Stimulated activated CD4-positive, alpha-beta T cell treated with anti-CD3 and anti-CD28 coated beads, Interleukin-15, amount 100 ng/mL, for 1 hour (primary cell): ENCODE measurements at places on chromosomes 16 and 17.
A peak's percentile ranks its signal among the peaks of the same experiment; 100 is the strongest.

DNA sequence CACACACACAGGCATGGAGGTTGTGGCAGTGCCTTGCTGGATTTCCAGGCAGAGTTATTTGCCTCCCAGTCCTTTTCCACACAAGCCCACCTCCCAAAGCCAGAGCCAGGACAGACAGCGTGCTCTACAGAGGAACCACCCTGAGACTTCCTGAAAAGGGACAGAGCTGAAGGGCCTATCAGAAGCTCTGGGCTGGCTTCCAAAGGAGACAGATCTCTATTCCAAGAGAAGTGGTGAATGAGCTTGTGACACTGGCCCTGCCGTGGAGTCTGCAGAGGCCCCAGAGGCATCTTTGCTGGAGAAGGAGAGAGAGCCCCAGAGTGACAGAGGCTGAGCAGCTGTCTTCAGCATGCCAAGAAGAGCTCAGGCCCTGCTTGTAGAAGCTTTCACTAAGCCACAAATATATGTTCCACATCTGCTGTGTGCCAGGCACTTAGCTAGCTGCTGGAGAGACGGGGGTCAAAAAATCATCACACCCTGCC is 8.3 kb upstream of the LPCAT2 start:
- no peak for DNase-seq

GRCh38 chr17:10613775-10614513 is 43.2 kb downstream of the MYH3 start:
- no peak for DNase-seq

DNA sequence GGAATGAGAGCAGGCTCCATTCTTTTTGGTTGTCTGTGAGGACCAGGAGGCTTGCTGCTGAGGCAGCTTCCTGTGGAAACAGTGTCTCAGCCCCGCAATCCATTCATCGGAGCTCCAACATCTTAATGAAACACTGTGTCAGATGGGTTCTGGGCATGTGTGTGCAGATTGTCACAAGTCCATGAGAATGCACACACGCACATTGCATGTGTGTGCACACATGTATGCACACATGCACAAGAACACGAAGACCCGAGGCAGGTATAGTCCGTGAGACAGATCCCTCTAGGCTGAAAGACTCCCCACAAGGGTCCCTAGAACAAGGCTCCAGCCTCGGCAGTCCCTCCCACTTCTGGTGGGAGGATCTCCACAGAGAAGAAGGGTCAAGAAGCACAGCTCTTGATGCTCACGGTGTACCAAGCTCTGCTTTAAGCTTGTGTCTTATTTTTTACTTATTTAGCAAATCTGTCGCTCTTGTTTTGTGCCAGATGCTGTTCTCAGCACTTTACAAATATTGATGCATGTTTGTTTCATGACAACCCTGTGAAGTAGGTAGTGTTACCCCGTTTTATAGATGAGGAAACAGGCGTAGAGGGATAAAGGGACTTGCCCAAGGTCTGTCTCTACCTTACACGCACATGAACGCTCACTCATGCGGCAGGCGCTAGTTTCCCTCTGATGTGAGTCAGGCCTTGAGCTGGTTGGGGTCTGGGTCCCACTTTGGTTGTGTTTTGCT is 213.1 kb downstream of the SEC14L1 start:
- no peak for DNase-seq

GRCh38 chr17:65027305-65027704 is 29.2 kb downstream of the GNA13 start:
- peak; percentile 27 for DNase-seq

- DNase-seq = no peak
Observed at GRCh38 chr17:50037321-50038107, 18.4 kb upstream of the ITGA3 start.

DNA sequence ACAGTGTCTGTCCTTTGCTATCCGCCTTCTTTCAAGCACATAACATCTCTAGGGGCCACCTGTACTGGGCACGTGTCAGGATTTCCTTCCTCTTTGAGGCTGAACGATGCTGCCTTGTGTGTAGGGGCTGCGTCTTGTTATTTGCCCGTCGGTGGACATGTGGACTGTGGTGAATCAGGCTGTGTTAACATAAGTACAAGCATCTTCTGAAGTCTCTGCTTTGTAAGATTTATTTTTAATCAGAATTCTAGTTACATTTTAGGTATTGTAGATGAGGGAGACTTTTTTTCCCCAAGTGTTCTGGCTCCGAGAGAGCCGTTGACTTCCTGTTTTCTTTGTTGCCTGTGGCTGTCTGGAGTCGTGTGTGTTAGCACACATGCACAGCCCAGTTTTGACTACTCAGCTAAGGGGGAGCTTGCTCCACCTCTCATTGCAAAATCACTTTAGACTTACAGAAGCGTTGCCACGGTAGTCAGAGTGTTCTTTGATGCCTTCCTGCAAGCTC is 26.1 kb downstream of the SPG7 start:
- no peak for DNase-seq

DNA sequence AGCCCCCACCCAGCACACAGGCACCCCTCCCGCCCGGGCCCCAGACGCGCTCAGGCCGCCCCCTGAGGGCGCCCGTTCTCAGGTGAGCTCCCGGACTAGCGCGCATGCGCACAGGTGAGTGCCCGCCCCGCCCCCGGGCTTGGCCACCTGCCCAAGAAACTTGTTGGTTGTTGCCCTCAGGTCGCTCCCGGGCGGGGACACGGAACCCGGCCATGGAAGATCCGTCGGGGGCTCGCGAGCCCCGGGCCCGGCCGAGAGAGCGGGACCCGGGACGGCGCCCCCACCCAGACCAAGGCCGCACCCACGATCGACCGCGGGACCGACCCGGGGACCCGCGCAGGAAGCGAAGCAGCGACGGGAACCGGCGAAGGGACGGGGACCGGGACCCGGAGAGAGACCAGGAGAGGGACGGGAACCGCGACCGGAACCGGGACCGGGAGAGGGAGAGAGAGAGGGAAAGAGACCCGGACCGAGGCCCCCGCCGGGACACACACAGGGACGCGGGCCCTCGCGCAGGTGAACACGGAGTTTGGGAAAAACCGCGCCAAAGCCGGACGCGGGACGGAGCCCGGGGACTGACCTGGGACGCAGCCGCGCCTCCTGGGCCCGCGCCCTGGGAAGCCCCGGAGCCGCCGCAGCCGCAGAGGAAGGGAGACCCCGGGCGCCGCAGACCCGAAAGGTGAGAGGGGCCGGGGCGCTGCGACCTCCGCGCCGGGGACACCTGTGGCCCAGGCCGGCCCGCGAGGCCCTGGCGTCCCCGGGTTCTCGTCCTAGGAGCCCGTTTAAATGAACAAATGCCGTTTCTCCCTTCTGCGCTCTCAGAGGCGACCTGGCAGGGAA is at the start of gene MARVELD3:
Gene MARVELD3, plus strand, starts transcription at position 167 of the 840 bp plus-strand sequence. Its CDS starts 46 bp downstream, at position 213.
- DNase-seq = no peak

GRCh38 chr17:44230140-44230539 is 10.7 kb upstream of the UBTF start:
- DNase-seq = no peak

GRCh38 chr17:74153821-74154430 is 49.6 kb upstream of the RPL38 start:
- no peak for DNase-seq

GRCh38 chr17:6856051-6856450 is 24.5 kb upstream of the TEKT1 start:
- no peak for DNase-seq

DNA sequence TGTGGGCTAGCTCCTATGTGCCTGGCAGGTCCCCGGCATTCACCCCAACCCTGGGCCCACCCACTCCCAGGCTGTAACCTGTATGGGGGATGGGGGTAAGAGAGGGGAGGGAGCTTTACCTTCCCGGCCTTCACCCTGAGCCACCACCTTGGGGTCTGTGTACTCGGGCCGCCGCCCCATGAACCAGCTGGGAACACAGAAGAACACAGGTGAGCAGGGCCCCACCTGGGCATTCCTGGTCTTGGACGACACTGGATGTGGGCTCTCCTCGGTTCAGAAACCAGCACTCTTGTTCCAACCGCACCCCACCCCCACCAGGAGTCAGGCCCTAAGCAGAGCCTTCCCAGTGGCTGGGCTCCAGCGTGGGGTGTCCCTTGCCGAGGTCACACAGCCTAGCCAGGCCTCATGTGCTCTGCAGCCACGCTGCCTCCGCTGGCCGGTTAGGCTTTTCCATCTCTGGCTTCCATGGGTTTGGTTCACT is 18.8 kb downstream of the B9D1 start:
- DNase-seq = no peak

- DNase-seq = no peak
Observed at GRCh38 chr16:9098377-9099090, 7.1 kb downstream of the HAPSTR1 start.

GRCh38 chr17:49850772-49851386 is 3.0 kb upstream of the TAC4 start:
- no peak for DNase-seq

DNA sequence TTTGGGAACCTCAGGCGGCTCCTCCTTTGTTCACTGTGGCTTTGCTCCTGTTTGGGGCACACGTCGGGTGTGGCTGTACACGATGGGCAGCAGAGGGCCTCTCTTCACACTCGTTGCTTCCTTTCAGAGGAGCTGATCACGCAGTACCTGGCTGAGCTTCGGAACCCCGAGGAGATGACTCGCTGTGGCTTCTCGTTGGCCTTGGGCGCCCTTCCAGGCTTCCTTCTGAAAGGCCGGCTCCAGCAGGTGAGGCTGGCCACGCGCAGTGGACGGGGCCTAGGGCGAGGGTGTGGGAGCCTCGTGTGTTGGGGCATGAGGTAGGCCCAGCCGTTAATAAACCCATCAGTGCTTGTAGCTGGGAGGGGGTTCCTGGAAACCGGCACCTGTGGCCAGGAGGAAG is 85.0 kb upstream of the ZNF750 start:
- DNase-seq = no peak
